ENCODE measurements at places on chromosomes 13 and 19. TPM values are rescaled to one million over a fixed set of nuclear protein-coding genes. Genes with fewer than 3 reads are reported as not detected.

DNA sequence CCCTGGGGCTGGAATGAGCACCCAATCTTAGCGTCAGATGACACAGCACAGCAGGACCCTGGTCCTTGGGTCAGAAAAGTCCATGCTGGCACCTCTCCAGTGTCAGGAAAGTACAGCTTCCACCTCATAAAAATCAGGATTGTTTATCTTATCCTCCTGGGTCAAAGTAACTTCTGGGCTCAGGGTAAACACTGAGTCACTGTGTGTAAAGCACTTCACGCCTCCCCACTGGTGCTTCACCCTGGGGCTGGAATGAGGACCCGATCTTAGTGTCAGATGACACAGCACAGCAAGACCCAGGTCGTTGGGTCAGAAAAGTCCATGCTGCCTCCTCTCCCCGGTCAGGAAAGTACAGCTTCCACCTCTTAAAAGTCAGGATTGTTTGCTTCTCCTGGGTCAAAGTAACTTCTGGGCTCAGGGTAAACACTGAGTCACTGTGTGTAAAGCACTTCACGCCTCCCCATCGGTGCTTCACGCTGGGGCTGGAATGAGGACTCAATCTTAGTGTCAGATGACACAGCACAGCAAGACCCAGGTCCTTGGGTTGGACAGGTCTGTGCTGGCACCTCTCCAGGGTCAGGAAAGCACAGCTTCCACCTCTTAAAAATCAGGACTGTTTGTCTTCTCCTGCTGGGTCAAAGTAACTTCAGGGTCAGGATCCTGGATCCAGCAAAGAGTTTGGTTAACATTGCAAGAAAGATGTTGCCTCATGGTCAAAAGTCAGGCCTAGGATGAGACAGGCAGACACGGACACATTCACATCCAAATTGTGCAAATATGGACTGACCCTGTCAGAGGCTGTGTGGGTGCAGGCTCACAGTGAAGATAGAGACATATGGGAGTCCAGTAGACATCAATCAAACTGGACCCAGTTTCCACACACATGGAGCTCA, 39.2 kb upstream of the CYP2A7 start:
- H3K4me1 ChIP-seq = peaks cover 13% of the 10 kb centered on the region
- H3K36me3 ChIP-seq = no peaks in the 10 kb centered on the region
- H3K27me3 ChIP-seq = no peaks in the 10 kb centered on the region
- no peak overlapping the region for H3K4me3 ChIP-seq
- DNase-seq = peak; percentile 84

DNA sequence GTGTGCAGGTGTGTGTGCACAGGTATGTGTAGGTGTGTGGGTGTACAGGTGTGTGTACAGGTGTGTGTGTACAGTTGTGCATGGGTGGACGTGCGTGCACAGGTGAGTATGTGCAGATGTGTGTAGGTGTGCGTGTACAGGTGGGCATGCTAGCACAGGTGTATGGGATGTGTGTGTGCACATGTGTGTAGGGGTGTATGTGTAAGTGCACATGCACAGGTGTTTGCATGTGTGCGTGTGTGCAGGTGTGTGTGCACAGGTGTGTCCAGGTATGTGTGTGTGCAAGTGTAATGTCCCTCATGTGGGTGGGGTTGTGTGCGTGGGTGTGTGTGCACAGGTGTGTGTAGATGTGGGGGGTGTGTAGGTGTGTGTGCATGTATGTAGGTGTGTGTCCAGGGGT, 27.5 kb upstream of the TFDP1 start:
- peak; percentile 20 for DNase-seq
- H3K36me3 ChIP-seq = peaks cover 20% of the 10 kb centered on the region
- no peaks in the 10 kb centered on the region for H3K4me1 ChIP-seq
- no peak overlapping the region for H3K27ac ChIP-seq
- no peaks in the 10 kb centered on the region for H3K27me3 ChIP-seq

- no peak overlapping the region for H3K4me3 ChIP-seq
- no peaks in the 10 kb centered on the region for H3K36me3 ChIP-seq
- peak; percentile 63 for DNase-seq
- H3K27ac ChIP-seq = peak overlapping the region; percentile 87
- H3K27me3 ChIP-seq = no peaks in the 10 kb centered on the region
- H3K4me1 ChIP-seq = peaks cover 89% of the 10 kb centered on the region
Measured at GRCh38 chr19:10747271-10747670, 29.4 kb downstream of the DNM2 start.

GRCh38 chr13:97953376-97953970, at the start of gene IPO5:
Gene IPO5, plus strand, starts transcription at chr13:97953675. Its CDS starts 23,022 bp downstream, at chr13:97976697.
- H3K27me3 ChIP-seq = no peaks in the 10 kb centered on the region
- no peak for DNase-seq
- no peak within 1 kb of the TSS for H3K27ac ChIP-seq
- no peak within 1 kb of the TSS for H3K4me3 ChIP-seq
- H3K4me1 ChIP-seq = no peaks in the 10 kb centered on the region

GRCh38 chr19:4929186-4929585, 19.9 kb downstream of the UHRF1 start:
- no peaks in the 10 kb centered on the region for H3K27me3 ChIP-seq
- no peak overlapping the region for H3K27ac ChIP-seq
- no peak for DNase-seq
- no peaks in the 10 kb centered on the region for H3K36me3 ChIP-seq

CLDN10 gene
- 1.6 TPM for total RNA-seq

GRCh38 chr13:49681842-49682435, 9.3 kb downstream of the EBPL start:
- DNase-seq = no peak
- no peak overlapping the region for H3K27ac ChIP-seq
- H3K4me3 ChIP-seq = no peak overlapping the region
- H3K36me3 ChIP-seq = no peaks in the 10 kb centered on the region
- no peaks in the 10 kb centered on the region for H3K4me1 ChIP-seq
- no peaks in the 10 kb centered on the region for H3K27me3 ChIP-seq

DNA sequence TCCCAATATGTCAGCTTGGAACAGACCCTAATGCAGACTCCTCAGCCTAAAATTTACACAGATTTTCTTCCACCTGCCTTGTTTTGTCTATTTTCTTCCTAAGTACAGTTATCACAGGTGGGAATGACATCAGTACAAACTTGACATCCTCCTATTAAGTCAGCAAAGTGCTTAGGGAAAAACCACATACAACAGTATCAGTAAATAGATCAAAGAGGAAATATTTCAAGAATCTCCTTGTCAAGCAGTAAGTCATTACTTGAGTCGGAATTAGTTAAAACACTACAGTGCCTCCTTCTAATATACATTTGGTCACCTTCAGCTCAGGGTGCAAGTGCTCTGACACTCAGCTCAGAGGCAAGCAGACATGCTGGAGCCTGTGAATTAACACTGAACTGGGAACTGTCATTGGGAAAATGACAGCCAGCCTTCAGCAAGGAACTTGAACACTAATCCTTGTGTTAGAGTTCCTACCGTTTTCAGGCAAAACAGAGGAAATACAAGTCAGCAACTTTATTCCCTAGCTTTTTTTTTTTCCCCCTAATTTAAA, 394.3 kb upstream of the HTR2A start:
- H3K4me1 ChIP-seq = no peaks in the 10 kb centered on the region
- no peak overlapping the region for H3K4me3 ChIP-seq
- no peak for DNase-seq
- H3K27ac ChIP-seq = no peak overlapping the region
- no peaks in the 10 kb centered on the region for H3K36me3 ChIP-seq

DNA sequence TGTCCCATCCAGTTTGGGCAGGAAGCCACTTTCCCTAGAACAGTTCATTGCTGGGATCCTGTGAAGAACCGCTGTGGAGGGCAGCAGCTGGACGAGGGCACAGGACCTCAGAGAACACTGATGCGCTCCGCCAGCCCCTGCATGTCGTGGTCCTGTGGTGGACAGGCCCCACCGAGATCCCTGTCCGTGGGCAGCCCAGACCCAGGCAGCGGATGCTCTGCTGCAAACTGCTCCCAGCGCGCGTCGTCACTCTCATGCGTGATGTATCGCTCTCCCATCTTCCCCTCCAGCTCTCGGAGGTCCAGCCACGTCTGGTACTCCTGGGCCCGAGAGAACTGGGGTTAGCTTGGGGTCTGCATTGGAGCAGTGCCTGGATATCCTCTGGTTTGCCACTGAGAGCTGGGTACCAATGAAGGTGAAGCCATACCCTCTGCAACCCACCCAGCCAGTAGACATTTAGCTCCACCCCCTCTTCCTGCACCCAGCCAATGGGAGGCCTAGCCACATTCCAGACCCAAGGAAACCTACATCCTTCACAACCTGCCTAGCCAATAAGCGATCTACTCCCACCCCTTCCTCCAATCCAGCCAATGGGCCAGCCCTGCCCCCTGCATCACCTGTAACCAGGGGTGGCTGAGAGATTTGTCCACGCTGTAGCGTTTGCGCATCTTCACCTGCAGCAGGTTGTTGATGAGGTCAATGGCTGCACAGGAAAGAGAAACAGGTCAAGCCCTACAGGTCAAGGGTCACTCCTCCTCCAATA, 13.6 kb upstream of the DACT3 start:
- no peak for DNase-seq
- no peaks in the 10 kb centered on the region for H3K4me1 ChIP-seq
- no peak overlapping the region for H3K27ac ChIP-seq
- no peaks in the 10 kb centered on the region for H3K27me3 ChIP-seq

DNA sequence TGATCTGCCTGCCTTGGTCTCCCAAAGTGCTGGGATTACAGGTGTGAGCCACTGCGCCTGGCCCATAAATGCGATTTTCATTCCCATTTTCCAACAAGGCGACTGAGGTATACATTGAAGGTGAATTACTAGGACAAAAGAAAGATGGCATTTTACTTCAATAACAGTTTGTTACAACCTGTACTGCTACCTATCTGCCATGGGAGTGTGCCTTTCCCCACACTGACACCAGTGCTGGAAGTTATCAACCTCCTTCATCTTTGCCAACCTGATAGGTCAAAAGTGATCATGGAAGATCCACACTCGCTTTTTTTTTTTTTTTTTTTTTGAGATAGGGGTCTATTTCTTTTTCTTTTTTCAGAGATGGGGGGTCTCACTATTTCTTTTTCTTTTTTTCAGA, 11.0 kb downstream of the CRX start:
- no peaks in the 10 kb centered on the region for H3K4me1 ChIP-seq
- no peaks in the 10 kb centered on the region for H3K36me3 ChIP-seq
- DNase-seq = no peak
- peaks cover 5% of the 10 kb centered on the region for H3K27me3 ChIP-seq

DNA sequence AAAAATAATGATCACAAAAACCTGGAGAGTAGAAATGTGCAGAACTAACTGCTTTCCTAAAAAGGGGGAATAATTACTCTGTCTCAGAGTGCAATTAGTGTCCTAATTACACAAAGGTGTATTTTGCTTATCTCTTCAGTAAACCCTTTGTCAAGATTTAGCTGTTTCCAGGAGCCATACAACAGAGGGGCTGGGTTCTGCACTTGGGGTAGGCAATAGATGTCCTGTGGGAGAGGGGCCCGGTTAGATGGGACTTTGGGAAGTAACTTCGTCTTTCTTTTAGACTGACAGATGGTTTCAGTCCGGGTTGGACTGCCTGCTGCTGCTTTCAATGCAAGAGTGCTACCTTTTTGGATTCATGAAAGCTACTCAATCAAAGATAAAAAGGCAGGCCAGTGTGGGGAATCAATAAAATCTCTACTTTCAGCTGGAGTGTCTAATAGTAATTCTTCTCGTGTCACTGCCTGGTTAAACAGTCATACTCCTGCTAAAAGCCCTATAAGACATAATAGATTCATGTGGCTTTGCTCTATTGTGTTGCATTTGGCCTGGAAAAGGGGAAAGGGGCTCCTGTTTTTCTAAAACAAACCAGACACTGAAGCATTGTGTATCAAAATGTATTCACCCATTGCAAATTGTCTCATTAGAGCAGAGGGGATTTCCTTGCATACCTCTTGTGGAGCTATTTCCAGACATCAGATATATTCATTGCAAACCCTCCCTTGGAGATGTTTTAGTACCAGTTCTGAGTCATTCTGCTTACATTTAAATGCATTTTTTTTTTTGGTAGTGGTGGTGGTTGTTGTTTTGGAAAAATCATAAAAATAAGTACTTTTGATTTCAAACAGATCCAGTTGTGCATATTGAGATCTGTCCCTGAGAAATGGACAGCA, 83.3 kb upstream of the PCDH8 start:
- DNase-seq = no peak
- no peaks in the 10 kb centered on the region for H3K4me1 ChIP-seq
- no peak overlapping the region for H3K4me3 ChIP-seq
- H3K27me3 ChIP-seq = no peaks in the 10 kb centered on the region
- H3K27ac ChIP-seq = no peak overlapping the region

- H3K36me3 ChIP-seq = peaks cover 55% of the 10 kb centered on the region
- no peak for DNase-seq
- peaks cover 8% of the 10 kb centered on the region for H3K4me1 ChIP-seq
- no peak overlapping the region for H3K27ac ChIP-seq
- H3K27me3 ChIP-seq = no peaks in the 10 kb centered on the region
- no peak overlapping the region for H3K4me3 ChIP-seq
Measured at GRCh38 chr19:34399886-34400285, 4.3 kb upstream of the PDCD2L start.

URAD gene
- not detected for total RNA-seq

DNA sequence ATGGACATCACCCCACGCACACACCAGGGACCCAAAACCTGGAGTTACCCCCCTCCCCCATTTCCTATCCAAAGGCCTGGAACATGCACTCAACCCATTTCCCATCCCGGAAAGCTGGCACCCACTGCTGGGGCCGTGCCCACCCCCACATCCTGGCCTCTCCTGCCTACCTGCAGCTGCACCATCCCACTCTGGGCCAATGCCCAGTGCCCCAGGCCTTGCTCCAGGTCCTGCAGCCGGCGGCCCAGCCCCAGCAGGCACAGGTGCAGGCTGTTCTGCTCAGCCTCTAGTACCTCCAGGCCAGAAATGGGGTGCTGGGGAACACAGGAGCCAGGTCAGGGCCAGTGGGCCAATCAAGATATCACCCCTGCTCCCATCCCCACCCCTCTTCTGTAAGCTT, 1.7 kb downstream of the SYNE4 start:
- H3K4me1 ChIP-seq = peaks cover 10% of the 10 kb centered on the region
- no peak overlapping the region for H3K4me3 ChIP-seq
- peaks cover 16% of the 10 kb centered on the region for H3K36me3 ChIP-seq
- DNase-seq = no peak
- no peaks in the 10 kb centered on the region for H3K27me3 ChIP-seq

DNA sequence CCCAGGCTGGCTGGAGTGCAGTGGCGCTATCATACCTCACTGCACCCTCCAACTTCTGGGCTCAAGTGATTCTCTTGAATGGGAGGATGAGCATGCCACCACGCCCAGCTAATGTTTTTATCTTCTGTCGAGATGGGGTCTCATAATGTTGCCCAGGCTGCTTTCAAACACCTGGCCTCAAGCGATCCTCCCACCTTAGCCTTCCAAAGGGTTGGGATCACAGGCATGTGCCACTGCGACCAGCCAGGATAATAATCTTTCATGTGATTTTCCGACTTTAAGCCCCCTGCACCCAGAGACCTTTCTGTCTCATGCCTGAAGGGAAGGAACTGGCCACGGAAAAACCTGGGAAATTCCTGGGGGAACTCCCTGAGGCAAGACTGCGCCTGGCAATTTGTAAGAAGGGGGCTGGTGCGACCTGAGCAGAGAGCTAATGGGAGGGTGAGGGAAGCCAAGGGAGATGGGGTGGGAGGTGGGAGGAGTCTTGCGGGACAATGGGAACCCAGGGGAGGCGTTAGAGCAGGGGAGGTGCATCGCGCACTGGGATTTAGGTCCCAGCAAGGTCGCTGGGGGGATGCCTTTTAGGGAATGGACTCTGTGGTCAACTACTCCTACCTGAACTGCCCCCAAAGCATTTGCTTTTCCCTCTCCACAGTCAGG, 1.2 kb upstream of the CCDC124 start:
- no peaks in the 10 kb centered on the region for H3K27me3 ChIP-seq
- DNase-seq = peak; percentile 44
- peak overlapping the region; percentile 78 for H3K4me3 ChIP-seq
- H3K4me1 ChIP-seq = peaks cover 21% of the 10 kb centered on the region

GRCh38 chr13:26442541-26442940, 114.9 kb upstream of the WASF3 start:
- H3K36me3 ChIP-seq = no peaks in the 10 kb centered on the region
- no peaks in the 10 kb centered on the region for H3K27me3 ChIP-seq
- DNase-seq = no peak

All from lower lobe of right lung (tissue), 2 donors.